NCI-H524 (cell line): ENCODE measurements at places on chromosomes 13 and 19.
A peak's percentile ranks its signal among the peaks of the same experiment; 100 is the strongest.

GRCh38 chr19:45863840-45864628, at the start of gene FOXA3:
Gene FOXA3 (plus strand): TSS chr19:45864326. CDS start chr19:45864457, 131 bp downstream.
- peak; percentile 23 for DNase-seq

DNA sequence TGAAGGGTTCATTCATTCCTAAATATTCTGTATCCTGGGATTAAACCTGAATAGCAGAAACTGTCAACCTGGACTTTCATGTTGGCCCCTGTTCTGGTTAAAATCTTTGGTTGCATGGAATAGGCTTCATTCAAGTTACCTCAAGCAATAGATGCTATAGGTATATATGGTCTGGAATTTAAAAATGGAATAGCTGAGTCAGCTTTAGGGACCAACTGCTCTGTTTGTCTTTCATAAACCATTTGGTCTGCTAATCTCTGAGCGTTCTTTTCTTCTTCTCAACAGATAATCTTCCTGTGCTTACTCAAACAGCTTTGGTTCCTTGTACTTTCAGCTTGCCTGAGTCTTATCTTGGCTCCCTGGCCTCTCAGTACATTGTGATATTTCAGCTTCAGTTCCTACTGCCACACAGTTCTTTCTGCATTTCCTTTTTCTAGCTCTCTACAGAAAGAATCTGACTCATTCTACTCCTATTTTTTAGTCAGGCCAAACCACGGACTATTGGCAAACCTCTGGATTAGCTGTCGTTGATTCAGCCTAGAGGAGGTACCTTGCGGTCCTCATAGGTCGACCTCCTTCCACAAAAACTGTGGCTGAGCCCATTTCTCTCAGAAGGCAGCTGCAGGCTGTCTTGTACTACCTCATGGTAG, 35.9 kb upstream of the MAB21L1 start:
- DNase-seq, result peak; percentile 13

GRCh38 chr19:4386041-4386782, 14.1 kb downstream of the SH3GL1 start:
- no peak for DNase-seq

DNA sequence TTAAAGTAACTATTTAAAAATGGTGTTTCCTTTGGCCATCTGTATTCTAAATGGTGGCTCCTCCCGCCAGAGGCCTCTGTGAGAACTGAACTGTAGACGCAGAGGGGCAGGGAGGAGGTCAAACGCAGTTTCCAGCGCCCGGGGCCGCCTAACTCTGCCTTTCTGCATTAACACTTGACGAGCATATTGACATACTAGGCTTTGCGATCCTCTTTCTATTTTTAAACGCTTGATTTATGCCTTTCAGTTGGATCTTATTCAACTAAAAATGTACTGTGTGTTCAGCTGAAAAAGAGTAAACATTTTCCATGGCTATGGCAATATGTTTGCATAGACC, 74.7 kb downstream of the SPACA7 start:
- DNase-seq, result no peak

DNA sequence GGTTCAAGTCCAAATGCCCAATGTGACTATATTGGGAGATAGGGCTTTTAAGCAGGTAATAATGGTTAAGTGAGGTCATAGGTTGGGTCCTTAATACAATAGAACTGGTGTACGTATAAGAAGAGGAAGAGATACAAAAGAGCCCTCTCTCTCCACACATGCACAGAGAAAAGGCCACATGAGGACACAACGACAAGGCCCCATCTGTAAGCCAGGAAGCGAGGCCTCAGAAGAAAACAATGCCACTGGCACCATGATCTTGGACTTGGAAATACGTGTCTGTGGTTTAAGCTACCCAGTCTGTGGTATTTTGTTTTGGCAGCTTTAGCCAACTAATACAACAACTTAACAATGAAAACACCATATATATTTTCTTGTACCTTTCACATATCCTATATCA, 23.4 kb upstream of the RFC3 start:
- no peak for DNase-seq

DNA sequence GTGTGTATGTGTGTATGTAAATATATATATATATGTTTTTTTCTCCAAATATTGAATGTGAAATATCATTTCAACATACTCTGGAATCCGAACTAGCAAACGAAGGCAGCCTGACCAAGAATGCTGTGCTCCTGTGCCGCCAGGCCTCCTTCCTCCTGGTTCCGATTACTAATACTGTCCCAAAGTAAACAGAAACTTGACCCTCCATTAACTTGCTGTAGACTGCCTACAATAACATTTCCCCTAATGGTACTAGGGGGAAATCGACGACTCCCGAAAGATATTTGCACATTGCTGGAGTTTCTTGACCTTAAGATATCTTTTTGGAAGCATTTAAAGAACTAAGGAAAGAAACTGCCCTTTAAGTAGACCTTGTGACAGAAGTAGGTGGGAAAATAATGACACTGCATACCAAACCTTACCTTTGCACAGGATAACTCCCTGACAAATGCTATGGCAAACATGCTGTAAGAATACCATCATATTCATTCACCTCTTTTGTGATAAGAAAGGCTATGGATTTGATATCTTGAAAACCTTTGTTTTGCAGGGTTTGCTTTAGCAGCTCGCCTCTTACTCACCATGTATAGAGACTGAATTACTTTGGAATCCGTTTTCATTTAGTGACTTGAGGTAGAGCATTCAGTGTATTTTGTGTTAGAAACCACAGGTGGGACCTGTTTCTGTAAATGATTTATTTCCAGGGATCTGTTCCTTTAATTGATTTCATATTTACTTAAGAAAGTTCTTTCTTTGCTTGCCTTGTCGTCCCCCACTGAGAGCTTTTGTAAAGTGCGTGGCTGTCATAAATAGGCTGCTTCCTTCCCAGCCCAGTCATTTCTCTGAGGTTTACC, 80.1 kb downstream of the KLF5 start:
- DNase-seq, result no peak

DNA sequence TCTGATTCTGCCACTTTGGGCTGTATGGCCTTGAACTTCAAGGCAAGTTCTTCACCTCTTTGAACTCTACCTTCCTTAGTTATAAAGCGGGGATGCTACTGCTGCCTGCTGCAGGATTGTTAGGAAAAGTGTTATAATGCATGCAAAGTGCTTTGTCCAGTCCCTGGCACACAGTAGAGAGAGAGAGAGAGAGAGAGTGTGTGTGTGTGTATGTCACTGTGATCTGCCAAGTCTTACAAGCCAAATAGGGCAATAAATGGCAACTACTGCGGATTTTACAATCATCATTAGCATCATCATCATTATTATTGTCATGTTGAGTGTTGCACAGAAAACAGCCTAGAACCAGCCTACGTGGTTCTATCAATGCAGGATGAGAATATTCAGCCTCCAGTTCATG, 136.1 kb downstream of the ZDHHC20 start:
- DNase-seq, result no peak
